ENCODE measurements at places on chromosomes 4 and X.
A peak's percentile ranks its signal among the peaks of the same experiment; 100 is the strongest.

DNA sequence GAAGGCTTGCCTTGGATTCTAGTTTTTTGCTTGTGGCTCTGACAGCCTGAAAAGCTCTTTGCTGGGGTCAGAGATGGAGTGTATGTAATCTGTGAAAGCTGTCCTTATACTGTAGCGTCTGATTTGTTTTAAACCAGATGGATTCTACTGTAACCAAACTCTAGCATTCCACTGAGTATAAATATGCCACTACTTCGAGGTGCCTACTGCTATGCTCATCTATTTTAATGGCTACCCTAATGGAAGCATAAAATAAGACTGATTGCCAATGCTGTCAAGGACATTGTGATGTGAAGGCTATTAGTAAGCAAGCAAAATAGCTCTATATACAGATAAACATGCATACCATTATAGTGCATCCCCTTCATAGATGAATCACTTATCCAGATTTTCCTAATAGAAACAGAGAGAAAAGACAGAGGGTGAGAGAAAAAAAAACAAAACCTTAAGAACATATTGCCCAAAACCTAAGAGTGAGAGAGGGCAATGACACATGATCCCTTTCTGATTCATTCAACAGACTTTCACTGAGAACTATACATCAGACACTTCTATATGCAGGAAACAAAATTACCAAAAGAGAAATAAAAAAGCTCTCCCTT lies 1025.8 kb upstream of the LCORL start:
- DNase-seq, result no peak

DNA sequence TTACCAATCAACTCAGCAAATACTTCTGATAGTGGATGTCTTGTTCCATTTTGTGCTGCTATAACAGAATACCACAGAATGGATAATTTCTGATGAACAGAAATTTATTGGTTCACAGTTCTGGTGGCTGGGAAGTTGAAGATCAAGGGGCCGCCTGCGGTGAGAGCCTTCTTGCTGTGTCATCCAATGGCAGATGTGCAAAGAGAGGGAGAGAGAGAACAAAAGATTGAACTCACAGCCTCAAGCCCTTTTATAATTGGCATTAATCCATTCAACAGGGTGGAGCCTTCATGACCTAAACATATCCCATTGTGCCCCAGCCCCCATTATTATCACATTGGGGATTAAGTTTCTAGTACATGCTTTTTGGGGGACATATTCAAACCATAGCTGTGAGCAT lies 86.1 kb downstream of the ADGRG4 start:
- DNase-seq, result no peak

DNA sequence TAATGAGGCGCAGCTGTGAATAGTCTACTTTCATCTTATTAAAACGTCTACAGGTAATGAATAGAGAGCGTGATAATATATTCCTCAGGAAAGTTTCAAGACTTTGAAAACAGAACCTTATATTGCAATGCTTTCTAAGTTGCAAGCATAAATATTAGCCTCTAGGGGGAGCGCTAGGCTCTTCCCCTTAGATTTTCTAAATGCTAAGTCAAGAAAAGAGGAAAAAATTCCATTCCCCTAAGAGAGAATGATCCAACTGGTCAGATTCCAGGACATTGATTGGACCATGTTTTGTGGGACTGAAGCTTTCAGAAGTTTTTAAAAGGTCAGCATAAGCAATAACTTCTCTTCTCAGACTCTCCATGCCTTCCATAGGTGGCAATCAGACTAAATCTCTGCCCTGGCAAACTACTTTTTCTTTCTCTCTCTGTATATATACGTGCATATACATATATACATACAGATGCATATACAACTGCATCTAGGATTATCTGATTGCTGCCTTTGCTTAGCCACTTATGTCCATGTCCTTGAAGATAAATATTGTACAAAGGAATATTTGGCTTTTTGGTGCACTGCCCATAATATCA lies 492.9 kb downstream of the INPP4B start:
- DNase-seq, result peak; percentile 10

DNA sequence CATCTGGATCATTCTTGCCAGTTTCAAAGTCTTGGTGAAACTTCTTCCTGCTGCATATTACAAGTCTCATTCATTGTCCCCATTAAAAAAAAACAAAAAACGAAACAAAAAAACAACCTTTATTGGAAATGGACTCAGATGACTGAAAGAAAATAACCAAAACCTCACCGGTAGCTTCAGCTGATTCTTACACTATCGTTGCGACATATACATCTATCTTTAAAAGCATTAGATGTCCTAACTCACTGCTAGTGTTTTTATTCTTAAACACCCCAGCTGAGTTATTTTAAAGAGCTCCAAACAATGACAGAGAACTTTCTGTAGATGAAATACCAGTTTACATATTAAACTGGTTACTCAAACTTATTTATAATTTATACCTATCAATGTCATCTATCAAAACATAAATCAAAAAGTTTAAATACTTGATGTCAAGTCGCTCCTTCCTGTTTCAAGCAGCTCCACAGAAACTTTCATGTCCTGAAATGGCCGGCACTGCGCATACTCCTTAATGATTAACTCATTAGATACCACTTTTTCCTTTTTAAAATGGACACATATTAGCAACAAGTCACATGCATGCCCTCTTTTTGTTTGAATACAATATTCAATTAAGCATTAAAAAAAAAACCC lies 87.2 kb downstream of the HPRT1 start:
- no peak for DNase-seq

- no peak for DNase-seq
Observed at GRCh38 chrX:27598312-27598711, 8.2 kb downstream of the DCAF8L2 start.

GRCh38 chrX:38514016-38514854 lies 47.1 kb upstream of the TSPAN7 start:
- peak; percentile 58 for DNase-seq

DNA sequence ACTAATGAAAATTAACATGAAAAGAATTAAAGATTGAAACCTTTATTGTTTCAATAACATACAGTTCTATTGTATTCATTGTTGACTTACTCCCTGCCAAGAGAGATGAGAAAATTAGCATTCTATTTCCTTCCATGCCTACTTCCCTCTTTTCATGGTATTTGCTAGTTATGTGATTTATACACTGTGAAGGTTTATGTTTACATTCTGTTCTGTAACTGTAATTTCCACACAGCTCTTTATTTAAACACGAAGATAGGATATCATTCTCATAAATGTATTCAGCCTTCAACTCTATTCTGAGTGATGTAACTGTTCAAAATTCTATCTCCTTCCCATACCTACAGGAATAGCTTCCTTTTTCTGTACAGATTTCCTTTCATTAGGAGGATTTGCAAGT lies 6.6 kb downstream of the CCDC110 start:
- DNase-seq, result no peak

DNA sequence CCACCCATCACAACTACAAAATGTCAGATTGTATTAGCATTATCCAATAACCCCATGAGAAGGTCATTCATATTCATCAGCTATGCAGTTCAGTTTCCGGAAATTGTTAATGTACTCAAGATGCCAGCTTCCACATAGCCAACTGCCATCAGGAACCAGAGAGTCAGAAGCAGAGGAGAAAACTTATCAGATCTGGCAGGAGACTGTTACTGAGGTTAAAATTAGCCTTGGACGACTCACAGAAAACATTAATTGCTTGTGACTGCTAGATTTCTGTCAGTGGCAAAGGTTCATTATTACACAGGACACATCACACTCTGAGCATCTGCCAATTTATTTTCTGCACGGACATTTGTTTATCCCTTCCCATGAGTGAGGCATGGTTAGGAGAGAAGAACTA lies 352.8 kb downstream of the DHRSX start:
- no peak for DNase-seq

DNA sequence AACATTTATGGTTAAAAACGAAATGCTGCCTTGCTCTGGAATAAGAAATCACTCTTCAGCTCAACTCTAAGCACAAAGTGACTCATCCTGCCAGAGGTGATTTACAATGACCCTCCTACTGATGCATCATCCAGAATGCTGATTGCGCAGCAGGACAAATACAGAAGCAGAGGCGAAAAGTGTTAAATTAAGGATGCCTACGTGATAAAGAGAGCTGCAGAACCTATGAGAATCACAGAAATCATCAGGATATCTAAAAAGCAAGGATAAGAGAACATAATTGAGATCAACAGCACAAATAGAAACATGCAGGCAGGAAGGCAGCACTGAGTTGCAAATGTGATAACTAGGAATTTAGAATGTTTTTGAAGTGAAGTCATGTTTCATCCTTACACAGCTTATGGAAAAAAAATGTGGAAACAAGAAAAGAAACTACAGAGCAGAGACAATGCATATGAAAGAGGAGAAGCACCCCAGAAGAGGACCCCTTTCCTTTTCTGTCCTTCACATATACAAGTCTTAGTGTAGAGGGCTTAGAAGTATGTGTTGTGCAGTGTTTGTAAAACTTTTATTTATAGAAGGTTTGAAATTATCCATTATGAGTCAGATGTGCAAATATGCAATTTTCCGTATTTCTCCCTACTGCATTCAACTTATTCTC lies 188.4 kb downstream of the SLC7A11 start:
- DNase-seq, result peak; percentile 50

DNA sequence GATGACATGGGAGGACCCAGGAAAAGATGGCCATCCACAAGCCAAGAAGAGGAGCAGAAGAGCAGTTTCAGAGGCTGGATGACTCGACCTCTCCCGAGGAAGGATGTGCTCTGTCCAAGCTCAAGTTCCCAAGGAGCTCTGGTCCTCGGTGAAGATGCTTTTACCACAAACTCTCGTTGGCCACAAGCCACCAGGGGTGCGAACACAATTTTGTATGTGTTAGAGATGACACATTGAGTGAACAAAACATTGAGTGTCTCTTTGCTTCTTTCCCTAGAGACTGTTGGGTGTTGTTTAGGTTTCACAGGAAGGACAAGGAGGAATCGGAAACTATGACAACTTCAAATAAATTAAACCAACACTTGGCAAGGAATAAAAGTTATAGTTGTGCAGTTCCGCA lies 26.3 kb downstream of the FGFBP1 start:
- DNase-seq, result no peak

DNA sequence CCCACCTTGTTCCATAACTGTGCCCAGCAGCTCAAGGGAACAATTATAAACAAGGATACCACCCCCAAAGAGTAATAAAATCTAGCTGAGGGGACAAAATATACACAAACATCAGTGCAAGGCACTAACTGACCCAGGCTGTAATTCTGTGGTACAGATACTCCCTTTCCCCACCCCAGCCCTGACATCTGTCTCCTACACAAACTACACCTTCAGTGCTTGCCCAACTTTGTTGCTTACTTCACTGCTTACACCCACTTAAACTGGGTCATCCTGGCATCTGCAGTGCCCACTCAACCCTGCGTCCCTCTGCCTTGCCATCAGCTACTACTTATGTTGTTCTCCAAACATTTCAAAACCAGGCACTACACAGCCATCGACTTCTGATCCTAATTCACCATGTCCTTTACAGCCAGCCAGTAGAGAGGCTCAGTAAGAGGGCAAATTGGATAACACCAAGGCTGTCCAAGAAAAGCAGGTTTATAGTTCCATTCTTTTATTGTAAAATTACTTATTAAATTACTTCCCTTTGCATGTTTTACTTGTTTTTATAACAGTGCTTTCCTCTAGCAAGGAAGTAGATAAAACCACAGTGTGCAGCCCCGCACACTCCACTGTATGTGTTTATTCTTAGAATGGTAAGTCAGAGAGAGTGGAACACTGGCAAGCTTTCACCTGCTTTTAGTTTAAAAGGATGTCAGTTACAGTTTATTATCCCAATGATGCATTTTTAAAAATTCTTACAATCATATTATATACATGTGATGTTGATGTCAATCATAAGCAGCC lies 149.6 kb downstream of the INPP4B start:
- DNase-seq, result no peak

- no peak for DNase-seq
Observed at GRCh38 chr4:134906404-134907023, 704.9 kb upstream of the PABPC4L start.

DNA sequence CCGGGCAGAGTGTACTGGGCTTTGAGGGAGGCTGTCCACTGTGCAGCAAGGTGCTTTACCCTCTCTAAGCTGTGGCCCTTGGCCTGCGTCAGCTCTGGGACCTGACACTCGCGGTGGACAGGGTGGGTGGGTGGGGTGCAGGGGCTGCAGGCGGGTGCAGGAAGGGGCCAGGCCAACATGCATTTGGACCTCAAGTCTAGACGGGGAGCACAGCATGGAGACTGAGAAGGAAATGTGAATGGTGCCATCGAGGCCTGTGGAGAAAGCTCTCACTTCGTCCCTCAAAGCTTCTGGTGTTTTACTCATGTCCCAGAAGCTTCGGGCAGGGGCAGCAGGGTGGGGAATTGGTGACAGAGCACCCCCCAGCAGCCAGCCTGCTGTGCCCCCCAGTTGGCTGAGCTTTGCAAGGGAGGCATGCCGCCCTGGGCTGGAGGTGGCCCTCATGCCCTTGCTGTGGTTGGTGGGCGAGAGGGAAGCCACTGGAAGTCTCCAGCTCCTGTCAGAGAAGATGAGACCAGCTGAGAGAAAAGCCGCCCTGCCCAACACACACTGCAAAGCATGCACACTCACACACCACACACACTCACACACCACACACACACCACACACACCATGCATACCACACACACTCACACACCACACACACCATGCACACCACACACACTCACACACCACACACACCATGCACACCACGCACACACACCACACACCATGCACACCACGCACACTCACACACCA lies 12.3 kb downstream of the PNMA6E start:
- DNase-seq, result no peak

DNA sequence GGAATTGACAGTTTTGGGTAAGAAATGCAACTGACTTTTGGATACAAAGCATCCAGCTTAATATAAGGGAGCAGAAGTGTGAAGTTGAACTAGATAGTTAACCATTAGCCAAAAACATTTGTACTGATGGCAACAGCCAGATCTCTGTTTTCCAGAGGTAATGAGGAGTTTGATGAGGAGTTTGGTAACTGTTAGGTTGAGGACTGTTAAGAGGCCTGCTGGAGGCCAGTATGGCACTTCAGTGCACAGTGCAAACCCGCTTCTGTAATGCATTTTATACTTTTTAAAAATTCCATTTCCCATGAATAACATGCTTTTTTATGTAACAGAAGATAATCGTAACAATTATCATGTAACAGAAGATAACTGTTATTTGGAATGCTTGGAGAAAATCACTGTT lies 30.0 kb downstream of the CDKL5 start:
- no peak for DNase-seq

DNA sequence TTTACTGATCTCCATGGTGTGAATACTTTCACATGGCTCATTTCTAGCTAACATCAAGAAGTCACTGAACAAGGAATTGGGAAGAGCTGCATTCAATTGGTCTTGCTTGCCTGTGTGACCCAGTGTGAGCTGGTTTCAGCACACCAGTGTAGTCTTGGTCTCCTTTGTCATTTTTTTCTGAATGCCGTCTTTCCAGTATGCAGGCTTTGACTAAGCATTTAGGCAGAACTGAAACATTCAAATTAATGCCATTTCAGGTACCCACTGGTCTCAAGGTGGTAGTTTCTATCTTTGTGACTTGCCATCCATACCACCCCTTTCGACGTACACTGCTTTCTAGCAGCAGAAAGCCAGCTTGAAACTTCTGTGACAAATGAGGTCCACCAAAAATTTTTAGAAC lies 550.5 kb upstream of the BOD1L1 start:
- no peak for DNase-seq

GRCh38 chr4:106659371-106659770 lies 290.8 kb upstream of the GIMD1 start:
- peak; percentile 98 for DNase-seq
